ENCODE measurements at places on chromosomes 6 and 20. TPM values are rescaled to one million over a fixed set of nuclear protein-coding genes. Genes with fewer than 3 reads are reported as not detected.

Gene SLC22A23
- total RNA-seq, result 17.1 TPM

Gene SLC24A3
- 1.5 TPM for total RNA-seq

Gene C6orf141
- total RNA-seq, result 12.3 TPM

Gene GJA1
- 34.1 TPM for total RNA-seq

- DNase-seq, result no peak
- H3K4me1 ChIP-seq, result peaks cover 5% of the 10 kb centered on the region
- H3K4me3 ChIP-seq, result no peak overlapping the region
- H3K36me3 ChIP-seq, result no peaks in the 10 kb centered on the region
Measured at GRCh38 chr6:7087491-7087979, 20.2 kb upstream of the RREB1 start.

GRCh38 chr6:15876406-15876805 lies 213.6 kb upstream of the DTNBP1 start:
- H3K4me1 ChIP-seq, result peaks cover 9% of the 10 kb centered on the region
- no peak for DNase-seq
- no peaks in the 10 kb centered on the region for H3K36me3 ChIP-seq
- H3K27me3 ChIP-seq, result peaks cover 35% of the 10 kb centered on the region

DNA sequence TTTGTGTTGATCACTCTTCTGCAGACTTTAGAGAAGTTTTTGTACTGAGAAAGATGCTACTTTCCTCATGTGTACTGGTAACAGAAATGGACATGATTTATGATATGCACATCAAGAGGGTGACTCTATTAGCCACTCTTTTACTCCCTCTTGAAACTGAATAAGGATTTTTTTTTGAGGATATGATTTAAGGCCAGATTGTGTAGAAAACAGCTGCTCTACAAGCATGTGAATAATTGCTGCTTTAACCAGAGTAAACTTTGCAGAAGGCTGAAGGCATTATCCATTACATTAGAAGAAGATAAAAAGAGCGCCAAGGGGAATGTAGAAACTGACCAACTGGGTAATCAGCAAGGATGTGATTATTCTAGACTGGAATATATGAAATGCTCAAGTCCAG lies 276.2 kb upstream of the MAP3K7 start:
- H3K27me3 ChIP-seq, result no peaks in the 10 kb centered on the region
- no peak overlapping the region for H3K4me3 ChIP-seq
- no peaks in the 10 kb centered on the region for H3K4me1 ChIP-seq
- H3K27ac ChIP-seq, result no peak overlapping the region

- peaks cover 31% of the 10 kb centered on the region for H3K4me1 ChIP-seq
- no peaks in the 10 kb centered on the region for H3K27me3 ChIP-seq
- peaks cover 2% of the 10 kb centered on the region for H3K36me3 ChIP-seq
- DNase-seq, result no peak
- H3K4me3 ChIP-seq, result no peak overlapping the region
Measured at GRCh38 chr20:22546344-22546743, 38.0 kb downstream of the FOXA2 start.

DNA sequence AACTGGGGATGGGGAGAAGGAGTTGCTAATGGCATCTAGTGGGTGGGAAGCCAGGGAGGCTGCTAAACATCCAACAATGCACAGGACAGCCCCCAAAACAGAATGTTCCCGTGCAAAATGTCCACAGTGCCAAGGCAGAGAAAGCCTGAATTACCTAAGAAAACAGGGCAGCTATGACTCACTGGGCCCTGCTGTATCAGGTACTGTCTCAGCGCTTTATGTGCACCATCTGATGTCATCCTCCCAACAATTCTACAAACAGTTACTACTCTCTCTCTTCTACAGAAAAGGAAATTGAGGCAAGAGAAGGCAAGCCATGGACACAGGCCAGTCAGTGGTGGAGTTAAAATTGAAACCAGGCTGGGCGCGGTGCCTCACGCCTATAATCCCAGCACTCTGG lies 3.1 kb downstream of the YTHDF1 start:
- H3K36me3 ChIP-seq, result peaks cover 21% of the 10 kb centered on the region
- no peaks in the 10 kb centered on the region for H3K27me3 ChIP-seq
- H3K4me3 ChIP-seq, result no peak overlapping the region
- H3K27ac ChIP-seq, result no peak overlapping the region

GRCh38 chr20:24484081-24484450 lies 14.6 kb downstream of the SYNDIG1 start:
- peaks cover 5% of the 10 kb centered on the region for H3K4me1 ChIP-seq
- no peak overlapping the region for H3K4me3 ChIP-seq
- H3K36me3 ChIP-seq, result no peaks in the 10 kb centered on the region
- DNase-seq, result no peak
- no peak overlapping the region for H3K27ac ChIP-seq

GRCh38 chr6:101429270-101429669 lies 35.8 kb downstream of the GRIK2 start:
- H3K27me3 ChIP-seq, result no peaks in the 10 kb centered on the region
- H3K4me1 ChIP-seq, result no peaks in the 10 kb centered on the region
- H3K27ac ChIP-seq, result no peak overlapping the region
- DNase-seq, result no peak

Measured in progenitor cell of endocrine pancreas (in vitro differentiated cells).